ENCODE measurements at places on chromosomes 3 and 15.

GRCh38 chr3:26236531-26236930 is 386.0 kb upstream of the LRRC3B start:
- no peak for DNase-seq

DNA sequence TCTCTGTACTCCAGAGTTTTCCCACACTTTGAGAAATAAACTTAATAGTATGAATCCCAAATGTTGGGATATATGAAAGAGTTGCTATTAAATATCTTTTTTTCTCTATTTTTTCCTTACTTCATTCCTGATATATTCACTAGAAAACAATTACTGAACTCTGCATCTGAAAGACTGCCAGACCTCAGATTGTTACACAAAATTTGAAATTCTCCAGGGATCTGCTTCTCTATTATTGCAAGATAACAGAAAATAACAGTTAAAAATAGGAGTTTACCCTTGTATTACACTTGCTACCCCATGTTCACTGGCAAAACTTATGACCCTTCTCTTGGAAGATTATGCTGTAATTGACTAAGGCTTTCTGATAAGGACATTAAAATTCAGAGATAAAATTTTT is 11.7 kb upstream of the P3H2 start:
- DNase-seq, result no peak

DNA sequence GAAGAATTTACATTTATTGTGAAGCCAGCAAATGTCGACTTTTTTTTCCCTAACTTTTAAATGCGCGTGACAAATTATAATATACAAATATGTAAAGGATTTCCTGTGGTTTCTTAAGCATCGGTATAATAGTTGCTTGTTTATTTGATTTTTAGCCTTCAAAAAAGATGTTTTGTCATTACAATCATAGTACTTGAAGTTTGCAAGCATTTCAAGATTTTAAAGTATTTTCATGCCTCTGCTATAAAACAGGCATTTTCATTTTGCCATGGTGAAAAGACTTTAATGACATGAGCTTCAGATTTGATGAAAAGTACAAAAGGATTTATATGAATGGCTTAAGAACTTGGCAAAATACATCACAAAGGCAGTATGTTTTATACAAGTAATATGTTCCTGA is 9.4 kb upstream of the P2RY12 start:
- DNase-seq, result no peak

DNA sequence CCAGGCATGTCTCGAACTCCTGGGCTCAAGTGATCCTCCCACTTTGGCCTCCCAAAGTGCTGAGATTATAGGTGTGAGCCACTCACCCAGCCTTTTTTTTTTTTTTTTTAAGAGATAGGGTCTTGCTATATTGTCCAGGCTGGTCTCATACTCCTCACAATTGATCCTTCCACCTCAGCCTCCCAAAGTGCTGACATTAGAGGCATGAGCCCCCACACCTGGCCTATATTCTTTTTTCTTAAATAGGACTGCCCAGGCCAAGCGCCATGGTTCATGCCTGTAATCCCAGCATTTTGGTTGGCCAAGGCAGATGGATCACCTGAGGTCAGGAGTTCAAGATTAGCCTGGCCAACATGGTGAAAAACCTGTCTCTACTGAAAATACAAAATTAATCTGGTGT is 12.5 kb downstream of the NR1I2 start:
- no peak for DNase-seq

GRCh38 chr3:22734207-22734606 is 468.9 kb upstream of the UBE2E2 start:
- no peak for DNase-seq

GRCh38 chr3:112984485-112984884 is 6.3 kb upstream of the GTPBP8 start:
- DNase-seq, result peak; percentile 44

DNA sequence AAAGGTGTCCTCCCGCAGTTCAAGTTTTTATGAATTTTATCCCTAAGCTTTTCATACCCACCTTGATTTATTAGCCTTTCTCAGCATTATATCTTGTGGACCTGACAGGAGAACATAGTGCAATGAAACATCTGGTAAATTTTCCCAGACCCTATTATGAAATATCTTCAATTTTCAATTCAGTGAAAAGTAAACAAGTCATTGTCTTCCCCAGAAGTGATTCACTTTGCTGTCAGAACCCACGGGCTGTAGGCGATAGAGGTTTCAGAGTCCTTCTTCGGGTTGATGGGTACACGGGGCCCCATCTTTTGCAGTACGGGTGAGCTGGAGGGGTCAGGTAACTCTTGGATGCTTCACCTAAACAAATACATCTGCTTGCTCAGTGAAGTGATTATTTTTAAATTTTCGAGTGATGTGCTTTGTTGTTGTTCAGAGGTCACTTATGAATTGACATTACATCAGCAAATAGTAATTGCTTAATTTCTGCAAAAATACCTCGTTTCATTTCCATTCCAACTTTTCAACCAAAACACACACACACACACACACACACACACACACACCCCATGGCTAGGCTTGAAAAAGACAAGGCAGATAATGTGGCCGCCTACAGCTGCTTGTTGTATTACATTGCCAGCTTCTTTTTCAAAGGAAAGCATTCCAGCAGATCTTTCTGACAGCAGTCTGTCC is 102.9 kb downstream of the SEMA6D start:
- no peak for DNase-seq

- DNase-seq, result no peak
Measured at GRCh38 chr3:67016522-67017080, 18.5 kb downstream of the KBTBD8 start.

DNA sequence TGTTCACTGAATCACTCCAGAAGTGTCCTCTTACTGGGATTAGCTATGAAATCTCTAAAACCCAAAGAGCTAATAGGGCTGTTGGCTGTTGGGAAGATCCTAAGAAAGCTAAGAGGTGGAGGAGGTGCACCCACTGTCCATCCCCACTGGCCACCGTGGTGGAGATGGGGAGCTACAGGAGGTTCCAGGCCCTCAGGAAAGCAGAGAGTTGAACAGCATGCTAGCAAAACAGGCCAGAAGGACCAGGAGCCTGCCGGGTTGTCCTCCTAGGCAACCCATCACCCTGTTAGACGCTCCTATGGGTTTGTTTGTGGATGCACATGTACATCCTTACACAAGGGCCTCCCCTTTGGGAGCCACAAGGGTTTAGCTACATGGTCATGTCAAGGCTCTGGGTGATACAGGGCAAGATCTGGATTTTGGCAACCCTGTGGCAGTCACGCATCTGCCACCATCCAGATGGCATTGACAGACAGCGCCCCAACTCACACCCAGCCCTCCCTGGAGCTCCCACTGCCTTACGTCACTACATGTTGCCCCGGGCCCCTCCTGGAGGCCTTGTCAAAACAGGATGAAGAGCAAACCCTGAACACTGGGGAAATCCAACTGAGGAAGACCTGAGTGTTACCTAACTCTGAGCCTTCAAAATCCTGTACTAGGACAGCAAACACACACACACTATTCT is 208.1 kb downstream of the SLCO3A1 start:
- DNase-seq, result no peak

DNA sequence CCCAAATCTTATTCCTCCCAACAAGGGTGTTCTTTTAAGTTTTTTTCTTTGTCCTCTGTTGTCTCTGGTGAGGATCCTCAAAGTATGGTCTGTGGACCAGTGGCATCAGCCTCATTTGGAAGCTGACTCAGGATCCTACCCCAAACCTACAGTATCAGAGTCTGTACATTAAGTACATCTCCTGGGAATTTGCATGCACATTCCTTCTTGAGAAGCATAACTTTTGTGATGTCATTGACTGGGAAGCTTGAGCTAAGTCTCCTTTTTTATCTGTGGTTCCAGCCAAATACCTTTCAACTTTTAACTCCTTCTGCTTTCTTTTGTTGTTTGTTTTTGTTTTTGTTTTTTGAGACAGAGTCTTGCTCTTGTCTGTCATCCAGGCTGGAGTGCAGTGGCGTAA is 40.5 kb downstream of the ARMC8 start:
- no peak for DNase-seq

DNA sequence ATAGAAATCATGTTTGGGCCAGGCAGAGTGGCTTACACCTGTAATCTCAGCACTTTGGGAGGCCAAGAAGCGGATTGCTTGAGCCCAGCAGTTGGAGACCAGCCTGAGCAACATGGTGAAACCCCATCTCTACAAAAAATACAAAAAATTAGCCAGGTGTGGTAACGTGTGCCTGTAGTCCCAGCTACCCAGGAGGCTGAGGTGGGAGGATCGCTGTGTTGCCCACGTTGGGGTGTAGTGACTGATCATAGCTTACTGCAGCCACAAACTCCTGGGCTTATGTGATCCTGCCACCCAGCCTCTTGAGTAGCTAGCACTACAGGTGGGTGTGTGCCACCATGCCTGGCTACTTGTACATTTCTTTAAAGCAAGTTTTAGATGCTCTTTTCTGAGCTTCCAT is 114.3 kb downstream of the WDR76 start:
- no peak for DNase-seq

DNA sequence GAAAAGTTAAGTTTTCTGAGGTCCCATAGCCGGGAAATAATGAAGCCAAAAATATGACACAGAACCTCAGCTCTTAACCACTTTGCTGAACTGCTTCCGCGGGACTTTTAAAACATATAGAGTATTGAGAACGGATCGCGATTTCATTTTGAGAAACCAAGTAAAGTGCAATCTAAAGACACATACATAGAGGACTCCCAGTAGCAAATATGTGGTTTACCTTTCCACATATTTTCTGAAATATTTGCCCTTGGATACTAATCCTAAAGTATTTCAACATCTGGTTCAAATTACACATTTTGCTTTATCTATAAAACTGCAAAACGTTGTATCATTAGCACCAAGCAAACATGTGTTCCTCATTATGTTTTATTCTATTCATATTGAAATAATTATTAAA is 776.5 kb downstream of the ROBO2 start:
- DNase-seq, result no peak

- no peak for DNase-seq
Measured at GRCh38 chr3:15861163-15861562, 63.4 kb upstream of the ANKRD28 start.

GRCh38 chr3:128011140-128011539 is 41.1 kb upstream of the SEC61A1 start:
- DNase-seq, result no peak

- DNase-seq, result no peak
Measured at GRCh38 chr3:17740721-17741141, 1.7 kb downstream of the TBC1D5 start.

- no peak for DNase-seq
Measured at GRCh38 chr15:61175024-61175423, 54.1 kb downstream of the RORA start.

DNA sequence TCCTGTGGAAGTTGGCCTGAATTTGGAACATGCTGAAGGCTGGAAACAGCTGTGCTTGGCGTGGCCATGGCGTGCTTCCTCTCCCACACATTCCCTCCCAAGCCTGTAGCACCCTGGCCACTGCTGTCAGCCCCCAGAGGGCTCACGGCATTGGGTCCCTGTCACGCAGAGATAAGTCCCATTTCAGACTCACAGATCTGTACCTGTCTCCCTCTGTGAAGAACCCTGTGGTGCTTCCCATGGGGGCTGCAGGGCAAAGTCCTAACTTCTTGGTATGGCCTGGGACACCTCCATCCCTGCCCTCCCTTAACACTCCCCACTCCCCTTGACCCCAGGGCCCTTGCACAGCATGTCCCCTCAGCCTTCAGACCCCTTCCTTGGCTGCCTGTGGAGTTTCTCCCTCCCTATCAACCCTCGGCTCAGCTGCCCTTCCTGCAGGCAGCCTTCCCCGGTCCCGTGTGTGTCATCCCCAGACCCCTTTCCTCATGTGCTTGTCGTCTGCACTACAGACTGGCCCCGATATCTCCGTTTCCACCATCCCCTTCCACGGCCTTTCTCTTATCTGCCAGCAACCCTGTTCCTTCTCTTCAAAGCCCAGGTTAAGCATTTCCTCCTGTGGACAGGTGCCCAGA is 28.6 kb downstream of the ABTB1 start:
- no peak for DNase-seq

DNA sequence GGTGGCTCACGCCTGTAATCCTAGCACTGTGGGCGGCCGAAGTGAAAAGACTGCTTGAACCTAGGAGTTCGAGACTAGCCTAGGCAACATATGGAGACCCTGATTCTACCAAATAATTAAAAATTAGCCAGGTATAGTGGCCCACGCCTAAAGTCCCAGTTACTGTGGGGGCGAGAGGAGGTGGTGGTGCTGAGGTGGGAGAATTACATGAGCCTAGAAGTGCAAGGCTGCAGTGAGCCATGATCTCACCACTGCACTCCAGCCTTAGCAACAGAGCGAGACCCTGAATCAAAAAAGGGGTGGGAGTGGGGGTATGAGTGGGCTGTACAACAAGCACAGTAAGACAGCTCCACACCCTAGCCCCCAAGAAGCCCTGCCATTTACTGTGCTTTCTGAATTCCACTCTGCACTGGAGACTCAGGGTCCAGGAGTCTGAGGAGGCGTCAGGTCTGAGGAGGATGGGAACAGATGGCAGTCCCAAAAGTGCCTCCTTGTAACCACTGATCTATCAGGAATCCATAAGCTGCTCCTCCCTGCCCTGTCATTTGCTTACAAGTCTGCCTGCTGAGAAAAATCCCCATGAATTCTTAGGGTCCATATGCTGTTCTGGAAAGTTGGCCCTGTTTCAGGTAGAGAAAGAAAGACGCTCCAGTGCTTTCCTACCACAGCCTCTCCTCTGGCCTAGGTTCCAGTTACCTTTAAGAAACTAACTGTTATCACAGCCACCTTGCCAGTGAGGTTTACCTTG is 171.1 kb downstream of the MAGI1 start:
- no peak for DNase-seq

DNA sequence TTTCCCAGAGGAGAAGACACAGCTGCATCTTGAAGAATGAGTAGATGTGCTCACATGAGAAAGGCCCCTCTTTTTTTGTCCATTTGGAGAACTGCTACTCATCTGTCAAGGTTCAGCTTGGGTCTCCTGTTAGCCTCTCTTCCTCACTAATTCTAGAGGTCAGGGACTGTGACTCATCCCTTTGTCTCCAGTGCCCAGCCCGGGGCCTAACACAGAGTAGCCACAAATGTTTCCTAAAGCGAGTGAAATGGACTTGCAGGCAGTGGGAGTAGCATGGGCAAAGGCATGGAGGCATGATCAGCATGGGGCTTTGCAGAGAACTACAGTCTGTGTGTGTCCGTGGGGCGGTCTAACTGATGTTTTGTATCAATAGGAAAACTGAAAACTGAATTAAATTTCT is 33.9 kb upstream of the MRPS22 start:
- DNase-seq, result no peak

GRCh38 chr3:59690886-59691285 is 641.1 kb upstream of the CFAP20DC start:
- no peak for DNase-seq

DNA sequence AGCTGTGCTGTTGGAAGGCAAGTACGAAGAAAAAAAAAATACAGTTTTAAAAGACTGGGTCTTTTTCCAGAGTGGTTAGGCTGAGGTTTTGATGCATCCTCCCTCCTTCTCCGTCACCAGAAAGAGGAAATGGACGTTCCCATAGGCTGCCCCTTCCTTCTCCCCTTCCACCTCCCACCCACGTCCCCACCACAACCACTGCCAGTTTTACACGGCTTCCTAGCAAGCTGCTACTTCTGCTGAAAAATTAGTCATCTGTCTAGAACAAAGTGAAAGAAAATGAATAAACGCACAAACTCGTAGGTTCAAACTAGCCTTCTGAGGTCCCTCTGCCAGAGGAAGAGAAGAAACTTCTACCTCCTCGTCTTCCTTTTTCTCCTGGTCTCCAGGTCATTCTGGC is 71.6 kb upstream of the RPL35A start:
- DNase-seq, result no peak

GRCh38 chr15:70147178-70147760 is 49.6 kb upstream of the TLE3 start:
- no peak for DNase-seq

GRCh38 chr3:72482589-72483321 is 365.5 kb downstream of the SHQ1 start:
- DNase-seq, result peak; percentile 74
